ENCODE measurements at places on chromosomes 1 and 21.

DNA sequence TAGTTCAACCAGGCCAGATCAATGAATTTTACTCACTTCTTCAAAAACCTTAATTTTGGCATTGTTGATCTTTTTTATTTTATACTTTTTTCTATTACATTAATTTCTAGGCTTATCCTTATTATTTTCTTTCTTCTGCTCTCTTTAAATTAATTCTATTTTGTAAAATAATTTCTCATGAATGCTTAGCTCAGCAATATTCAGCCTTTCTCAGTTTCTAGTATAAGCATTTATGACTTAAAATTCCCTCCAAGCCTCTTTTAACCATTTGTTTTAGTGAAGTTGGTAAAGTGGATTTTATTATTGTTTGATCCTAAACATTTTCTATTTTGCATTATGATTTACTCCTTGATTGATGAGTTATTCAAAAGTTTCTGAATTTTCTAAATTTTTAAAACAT lies 20.6 kb upstream of the SAMD13 start:
- no peak for DNase-seq

GRCh38 chr1:184771190-184771691 lies 16.6 kb upstream of the EDEM3 start:
- peak; percentile 18 for DNase-seq

- DNase-seq = no peak
Measured at GRCh38 chr21:46610018-46610701, 5.3 kb upstream of the S100B start.

DNA sequence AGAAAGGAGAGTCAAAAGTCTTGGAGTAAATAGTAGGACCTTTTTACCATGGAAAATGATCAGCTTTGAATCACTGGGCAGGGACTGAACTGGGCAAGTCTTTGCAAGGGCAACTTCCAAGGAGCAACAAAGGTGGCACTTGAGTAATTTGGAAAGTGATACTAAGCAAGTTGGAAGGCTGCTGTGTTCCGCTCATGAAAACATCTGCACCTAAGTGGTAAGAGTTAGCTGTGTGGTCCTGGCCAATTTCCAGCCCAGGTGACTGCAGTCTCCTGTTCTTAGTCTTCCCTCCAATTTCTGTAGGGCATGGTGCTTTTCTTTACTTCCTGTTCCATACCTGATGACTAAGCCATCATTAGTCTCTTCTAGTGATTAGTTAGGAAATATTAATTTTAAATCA lies 35.5 kb upstream of the PRDM2 start:
- no peak for DNase-seq

- DNase-seq = peak; percentile 14
Measured at GRCh38 chr21:36487641-36488307, 7.9 kb upstream of the CLDN14 start.
